ENCODE measurements at places on chromosomes 7 and 10.

GRCh38 chr10:50271564-50272250 is 20.4 kb upstream of the ASAH2 start:
- DNase-seq, result no peak

DNA sequence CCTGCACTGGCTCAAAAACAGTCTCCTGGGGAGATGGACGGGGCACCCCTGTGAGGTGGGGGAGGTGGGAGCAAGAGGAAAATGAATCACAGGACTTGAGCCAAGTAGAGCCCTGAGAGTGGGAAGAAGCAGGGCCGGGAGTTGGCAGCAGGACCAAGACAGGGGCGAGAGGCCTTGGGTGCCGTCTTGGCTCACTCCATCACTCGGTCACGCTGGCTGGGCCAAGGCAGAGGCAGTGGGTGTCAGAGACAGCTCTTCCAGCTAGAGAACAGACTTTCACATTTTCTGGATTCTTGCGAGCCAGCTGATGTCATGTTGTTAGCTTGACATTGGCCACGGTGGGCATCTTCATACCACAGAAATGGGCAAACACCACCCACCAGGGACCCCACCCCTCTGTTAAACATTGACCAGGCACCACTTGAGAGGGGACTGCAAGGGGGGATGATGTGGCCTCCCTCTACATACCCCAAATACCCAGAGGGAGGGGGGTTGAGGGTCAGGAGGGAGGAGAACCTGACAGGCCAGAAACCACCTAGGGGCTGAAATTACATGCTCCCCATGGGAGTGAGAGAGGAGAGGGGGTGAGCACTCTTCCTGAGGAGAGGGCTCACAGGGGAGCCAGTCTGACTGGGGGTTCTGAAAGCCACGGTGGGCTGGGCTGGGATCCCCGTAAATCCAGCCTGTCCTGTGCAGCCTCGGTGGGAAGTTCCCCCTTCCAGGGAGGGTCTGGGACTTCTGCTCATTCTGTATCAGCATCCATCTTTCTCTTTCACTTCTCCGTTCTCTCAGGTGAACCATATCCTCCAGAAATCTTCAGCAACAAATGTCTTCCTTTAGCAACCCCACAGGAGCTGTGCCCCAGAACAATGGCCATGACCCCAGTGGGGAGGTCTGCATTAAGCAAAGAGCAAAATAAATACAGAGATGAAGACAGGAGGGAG is 19.6 kb downstream of the CAMK2B start:
- no peak for DNase-seq

DNA sequence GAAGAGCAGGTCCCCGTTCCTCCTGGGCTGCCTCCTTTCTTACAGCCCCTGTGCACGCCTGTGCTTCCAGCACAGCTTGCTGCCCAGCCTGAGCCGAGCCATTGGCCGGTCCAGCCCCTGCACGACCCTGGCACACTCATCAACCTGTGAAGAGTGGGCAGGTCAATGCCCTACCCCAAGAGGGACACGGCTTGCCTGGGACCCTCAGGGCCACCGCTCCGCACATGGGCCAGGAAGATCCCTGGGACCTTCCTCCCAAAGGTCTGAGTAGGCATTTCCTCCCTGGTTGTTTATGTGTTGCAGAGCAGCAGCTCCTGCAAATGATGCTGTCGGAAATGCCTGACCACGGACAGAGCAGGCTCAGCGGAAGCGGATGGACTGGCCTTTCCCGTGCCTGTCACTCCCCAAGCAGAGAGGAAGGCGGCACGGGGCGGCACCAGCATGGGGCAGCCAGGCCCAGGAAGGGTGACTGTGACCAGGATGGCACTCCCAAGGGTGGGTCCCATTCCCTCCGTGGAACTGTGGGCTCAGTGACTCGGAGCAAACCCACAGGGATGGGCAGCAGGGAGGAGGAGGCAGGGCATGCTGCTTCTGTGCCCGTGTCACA is 252.5 kb downstream of the TNS3 start:
- DNase-seq, result no peak

DNA sequence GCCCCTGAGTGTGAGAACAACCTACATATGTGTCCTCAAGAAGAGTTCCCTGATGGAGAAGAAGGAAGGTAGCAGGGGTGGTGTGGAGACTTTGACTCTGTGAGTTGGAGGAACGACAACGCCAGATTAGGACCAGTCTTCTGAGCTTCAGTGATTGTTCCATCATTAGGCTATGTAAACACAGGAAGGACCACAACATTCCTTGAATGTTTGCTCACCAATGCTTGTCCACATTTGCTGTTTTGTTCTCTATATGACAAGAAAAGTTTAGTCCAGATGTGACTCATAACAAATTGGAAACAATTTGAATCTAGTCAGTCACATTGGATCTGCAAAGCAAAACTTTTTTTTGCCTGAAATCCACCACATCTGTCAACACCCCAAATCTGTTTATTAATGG is 62.7 kb downstream of the ENTPD1 start:
- DNase-seq, result peak; percentile 45

DNA sequence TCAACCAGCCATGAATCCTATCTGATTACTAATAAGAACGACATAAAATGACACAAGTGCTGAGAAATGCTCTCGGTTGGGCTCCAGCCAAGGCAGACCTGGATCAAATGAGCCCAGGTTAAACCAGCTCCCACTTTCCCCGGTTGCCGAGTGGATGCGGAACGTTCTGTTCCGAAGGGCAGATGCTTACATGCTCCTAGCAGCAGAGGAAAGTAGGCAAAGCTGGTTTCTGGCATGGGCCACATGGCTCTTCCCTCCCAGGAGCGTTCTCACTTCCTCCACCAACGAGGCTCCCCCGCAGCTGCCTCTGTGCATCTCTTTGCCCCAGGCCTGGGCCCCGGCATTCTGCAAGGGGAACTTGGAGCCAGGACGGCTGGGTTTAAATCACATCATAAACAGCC is 61.8 kb upstream of the SDK1 start:
- no peak for DNase-seq
